ENCODE measurements at places on chromosomes 12 and 14.
A peak's percentile ranks its signal among the peaks of the same experiment; 100 is the strongest.

DNA sequence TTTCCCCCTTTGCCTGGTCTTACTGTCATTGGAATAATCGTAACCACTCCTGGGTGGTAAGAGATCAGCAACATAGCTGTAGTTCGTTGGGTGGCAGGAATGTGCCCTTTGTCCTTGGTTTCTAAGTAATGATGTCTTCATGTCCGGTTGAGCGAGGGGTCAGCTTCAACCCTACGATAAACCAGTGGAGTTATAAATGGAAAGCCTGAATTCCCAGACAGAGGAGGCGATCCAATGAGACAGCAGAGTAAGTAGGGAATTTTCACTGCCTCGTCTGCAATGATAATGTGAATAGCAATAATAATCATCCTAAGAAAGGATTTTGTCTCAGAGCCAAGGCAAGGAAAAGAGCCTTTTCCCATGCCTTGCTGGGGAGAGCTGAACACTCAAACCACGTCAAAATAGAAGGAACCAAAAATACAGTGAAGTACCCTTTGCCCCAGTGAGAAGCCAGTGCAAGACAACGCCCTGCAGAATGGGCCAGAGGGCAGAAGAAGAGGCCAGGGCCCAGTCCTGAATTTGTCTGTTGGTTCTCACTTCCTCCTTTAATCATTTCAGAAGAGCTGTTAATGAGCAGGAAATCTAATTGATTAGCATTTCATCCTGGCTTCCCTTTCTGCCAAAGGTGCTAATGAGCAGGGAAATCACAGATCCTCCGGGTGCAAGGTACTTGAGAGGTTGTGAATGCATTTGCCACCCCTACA is 330.7 kb downstream of the CACNA1C start:
- no peak for DNase-seq

- no peak for DNase-seq
Observed at GRCh38 chr12:86613311-86613710, 357.1 kb upstream of the MGAT4C start.

- no peak for DNase-seq
Observed at GRCh38 chr14:102081231-102082080, 5.4 kb downstream of the HSP90AA1 start.

DNA sequence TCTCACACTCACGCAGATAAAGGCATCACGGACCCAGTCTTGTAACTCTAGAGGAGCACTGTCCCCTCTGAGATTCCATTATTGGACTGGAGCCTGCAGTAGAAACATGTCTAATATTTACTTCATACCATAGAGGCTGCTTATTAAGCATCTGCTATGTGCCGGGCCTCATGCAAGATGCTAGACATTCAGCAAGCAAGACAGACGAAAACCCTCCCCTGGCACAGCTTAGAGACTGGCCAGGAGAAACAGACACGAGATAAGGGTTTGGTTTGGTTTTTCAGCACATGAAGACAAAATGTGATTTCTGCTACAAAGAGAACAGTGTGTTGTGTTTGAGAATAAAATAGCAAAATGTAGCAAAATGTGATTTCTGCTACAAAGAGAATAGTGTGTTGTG is 719.2 kb downstream of the MED13L start:
- DNase-seq: no peak

DNA sequence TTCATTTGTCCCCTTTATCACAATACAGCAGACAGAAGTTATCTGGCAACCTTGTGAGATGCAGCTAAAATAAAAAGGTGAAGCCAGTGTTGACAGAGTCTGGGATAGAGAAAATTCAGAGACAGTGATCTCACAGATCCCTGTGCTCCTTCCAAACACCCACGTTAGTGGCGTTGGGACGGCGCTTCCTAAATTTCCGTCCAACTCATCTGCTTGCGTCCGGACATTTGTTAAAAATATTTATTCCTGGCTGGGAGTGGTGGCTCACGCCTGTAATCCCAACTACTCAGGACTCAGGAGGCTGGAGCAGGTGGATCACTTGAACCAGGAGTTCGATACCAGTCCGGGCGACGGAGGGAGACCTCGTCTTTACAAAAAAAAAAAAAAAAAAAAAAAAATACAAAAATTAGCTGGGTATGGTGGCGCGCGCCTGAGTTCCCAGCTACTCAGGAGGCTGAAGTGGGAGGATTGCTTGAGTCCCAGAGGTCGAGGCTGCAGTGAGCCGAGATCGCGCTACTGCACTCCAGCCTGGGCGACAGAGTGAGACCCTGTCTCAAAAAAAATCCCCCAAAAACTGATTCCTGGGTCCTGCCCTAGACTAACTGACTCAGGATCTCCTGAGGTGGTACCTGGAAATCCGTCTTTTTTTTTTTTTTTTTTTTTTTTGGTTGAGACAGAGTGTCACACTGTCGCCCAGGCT is 708 bp upstream of the TCTN1 start:
- DNase-seq: no peak

GRCh38 chr14:63642656-63643382 is 1.1 kb upstream of the WDR89 start:
- DNase-seq: no peak

GRCh38 chr12:89791286-89791685 is 82.6 kb upstream of the ATP2B1 start:
- no peak for DNase-seq

DNA sequence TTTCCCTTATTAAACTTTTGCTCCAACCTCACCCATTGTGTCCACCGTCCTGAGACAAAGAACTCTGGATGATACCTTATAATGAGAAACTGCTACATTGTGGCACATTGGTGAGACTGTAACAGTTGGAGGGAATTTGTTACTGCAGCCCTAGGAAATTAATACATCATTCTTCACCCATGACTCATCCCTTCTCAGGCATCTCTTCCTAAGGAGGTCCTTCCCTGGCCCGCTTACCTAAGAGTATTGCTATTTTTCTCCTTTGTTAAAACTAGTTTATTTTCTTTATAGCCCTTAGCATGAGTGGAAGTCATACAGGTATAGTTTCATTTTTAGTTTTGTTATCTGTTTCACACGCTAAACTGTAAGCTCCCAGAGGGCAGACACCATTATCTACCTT is 87.1 kb downstream of the TMEM260 start:
- no peak for DNase-seq

GRCh38 chr12:7681535-7681934 is 14.0 kb downstream of the GDF3 start:
- DNase-seq: no peak

DNA sequence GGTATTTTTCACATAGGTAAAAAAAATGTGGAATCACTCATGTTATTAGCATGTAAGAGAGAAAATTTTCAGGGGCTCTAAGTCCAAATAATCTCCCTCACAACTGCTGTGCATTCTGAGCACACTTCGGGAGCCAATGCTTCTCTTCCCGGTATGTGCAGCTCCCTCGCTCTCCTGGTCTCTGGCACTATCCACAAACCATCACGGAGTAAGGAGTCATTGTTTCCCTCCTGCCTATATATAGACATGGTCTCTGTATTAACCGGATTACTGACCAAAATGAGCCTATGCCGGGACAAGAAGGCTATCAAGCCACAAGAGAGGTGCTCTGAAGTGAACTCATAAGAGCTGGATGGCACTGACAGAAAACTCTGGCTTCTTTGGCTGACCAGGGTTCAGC is 13.4 kb downstream of the HECTD4 start:
- DNase-seq: no peak

DNA sequence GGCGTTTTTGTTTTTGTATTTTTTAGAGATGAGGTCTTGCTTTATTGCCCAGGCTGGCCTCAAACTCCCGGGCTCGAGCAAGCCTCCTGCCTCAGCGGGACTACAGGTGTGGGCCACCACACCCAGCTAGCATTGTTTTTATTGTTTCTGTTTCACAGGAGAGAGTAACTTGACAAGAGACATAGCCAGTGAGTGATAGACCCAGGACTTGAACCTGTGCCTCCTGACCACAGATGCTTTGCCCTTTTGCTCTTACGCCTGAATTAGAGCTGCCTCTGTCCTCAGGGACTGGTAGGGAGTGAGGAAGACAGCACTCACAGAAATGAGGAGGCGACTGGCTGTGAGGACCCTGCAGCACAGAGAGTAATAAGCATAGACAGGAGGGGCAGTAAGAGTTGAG is 2.3 kb downstream of the EVL start:
- no peak for DNase-seq

- peak; percentile 36 for DNase-seq
Observed at GRCh38 chr14:102363182-102363943, 622 bp downstream of the TECPR2 start.

DNA sequence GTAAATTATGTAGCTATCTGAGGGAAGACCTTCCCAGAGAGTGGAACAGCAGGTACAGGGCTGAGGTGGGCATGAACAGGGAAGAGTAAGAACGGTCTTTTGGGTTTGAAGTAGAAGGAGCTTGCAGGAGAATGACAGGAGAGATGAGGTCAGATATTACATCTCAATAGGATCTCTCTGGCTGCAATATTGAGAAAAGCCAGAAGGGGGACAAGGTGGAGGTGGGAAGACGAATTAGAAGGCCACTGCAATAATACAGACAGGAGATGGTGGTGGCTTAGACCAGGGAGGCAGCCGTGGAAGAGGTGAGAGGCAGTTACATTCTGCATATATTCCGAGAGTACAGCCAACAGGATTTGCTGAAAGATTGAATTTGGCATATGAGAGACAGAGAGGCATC is 310.2 kb downstream of the APAF1 start:
- DNase-seq: peak; percentile 13

GRCh38 chr12:94033101-94033500 is 115.3 kb upstream of the PLXNC1 start:
- DNase-seq: no peak

DNA sequence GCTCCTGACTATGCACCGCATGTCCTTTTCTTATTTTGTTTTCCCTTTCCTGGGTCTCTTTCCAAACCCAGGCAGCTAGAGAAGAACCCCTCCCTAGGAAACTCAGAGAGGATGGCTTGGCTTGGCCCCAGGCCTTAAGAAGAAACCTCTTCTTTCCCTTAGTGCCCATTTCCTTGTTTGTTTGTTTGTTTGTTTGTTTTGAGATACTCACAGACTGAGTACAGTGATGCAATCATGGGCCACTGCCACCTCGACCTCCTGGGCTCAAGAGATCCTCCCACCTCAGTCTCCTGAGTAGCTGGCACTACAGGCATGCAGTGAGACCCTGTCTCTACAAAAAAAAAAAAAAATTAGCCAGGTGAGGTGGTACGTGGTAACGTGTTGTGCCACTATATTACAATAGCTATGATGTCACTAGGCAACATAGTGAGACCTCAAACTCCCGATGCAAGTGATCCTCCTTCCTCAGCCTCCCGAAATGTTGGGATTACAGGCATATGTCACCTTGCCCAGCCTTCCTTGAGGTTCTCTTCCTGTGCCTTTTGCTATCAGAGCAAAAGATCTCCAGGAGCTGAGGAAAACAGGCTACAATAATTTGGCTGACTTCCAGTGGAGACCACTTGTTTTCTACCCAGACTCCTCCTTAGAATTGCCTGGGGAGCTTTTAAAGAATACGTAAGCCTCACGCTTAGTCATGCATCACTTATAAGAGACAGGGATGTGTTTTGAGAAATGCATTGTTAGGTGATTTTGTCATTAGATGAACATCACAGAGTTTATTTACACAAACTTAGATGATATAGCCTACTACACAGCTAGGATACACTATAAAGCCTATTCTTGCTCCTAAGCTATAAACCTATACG is 34.5 kb upstream of the LGALS3 start:
- DNase-seq: no peak

GRCh38 chr14:85686908-85687307 is 157.0 kb downstream of the FLRT2 start:
- no peak for DNase-seq

GRCh38 chr12:3661028-3661427 is 91.9 kb downstream of the CRACR2A start:
- no peak for DNase-seq

GRCh38 chr14:53793790-53794505 is 162.7 kb downstream of the BMP4 start:
- DNase-seq: no peak

- DNase-seq: peak; percentile 55
Observed at GRCh38 chr12:71840231-71840847, 780 bp downstream of the TBC1D15 start.

DNA sequence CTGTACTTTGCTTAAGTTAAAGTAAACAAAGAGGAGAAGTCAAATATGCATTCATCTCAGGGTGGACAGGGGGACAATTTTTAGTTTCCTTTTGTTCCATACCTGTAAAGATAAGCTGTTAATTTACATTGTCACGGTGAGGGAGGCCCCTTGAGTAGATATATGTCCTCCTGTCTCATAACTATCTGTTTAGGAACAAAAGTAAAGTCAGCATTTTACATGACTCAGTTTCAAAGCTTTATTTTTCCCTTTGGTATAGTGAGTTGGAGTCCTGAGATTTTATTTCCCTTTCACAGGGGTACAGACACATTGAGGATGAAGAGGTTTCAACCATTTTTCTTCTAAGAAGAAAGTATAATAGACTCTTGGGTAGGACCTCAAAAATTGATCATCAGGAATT is 50.1 kb downstream of the TESPA1 start:
- no peak for DNase-seq

DNA sequence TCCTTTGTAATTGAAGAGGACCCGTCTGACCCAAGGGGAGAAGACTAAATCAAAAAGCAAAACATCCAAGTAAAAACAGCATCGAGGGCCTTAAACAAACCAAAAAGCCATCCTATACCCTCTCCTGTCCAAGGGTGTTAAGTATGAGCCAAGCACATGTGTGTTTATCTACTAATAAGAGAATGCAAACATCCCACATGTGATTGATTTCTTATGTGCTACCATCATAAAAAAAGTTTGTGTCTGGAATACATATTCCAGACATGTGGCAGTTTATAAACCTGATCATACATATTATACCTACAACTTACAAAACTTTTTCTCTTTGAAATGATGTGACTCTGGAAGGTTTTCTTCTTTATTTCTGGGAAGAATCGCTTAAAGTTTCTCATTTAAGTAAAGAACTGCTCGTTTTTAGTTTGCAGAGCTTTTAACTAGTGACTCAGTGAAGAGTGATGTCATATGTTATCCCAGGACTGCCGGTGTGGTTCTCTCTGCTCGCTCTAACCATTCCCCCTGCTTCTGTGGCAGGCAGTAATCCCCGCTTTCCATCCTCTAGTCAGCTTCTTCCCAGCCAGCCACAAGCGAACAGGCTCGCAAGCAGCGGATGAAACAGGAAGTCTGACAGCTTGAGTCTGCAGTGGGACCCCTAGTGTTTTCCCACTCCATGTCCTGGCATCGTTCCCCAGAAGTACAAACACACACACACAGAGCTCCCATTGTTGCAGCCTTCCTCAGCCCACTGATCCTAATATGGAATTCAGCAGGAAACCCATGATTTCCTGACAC is 431 bp upstream of the RHOJ start:
- DNase-seq: no peak

DNA sequence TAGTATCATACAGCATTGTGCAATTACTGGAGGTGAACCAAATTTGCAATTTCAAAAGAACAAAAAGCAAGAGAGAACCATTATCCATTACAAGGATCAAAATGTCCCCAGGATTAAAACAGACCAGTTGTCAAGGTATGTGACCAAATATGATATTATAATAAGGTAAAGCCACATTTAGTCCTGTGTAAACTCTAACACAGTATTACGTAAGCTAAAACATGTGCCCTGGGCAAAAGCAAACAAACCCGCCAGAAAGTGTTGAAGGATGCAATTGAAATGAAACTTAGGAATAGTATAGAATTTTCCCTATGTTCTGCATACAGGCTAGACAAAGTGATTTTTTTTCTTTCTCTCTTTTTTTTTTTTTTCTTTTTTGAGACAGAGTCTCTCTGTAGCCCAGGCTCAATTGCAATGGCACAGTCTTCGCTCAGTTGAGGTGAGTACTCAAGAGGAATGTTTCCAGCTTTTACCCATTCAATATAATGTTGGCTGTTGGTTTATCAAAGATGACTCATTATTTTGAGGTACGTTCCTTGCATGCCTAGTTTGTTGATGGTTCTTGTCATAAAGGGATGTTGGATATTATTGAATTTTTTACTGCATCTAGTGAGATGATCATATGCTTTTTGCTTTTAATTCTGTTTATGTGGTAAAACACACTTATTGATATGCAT is 137.1 kb upstream of the FOXG1 start:
- no peak for DNase-seq

All from activated naive CD4-positive, alpha-beta T cell treated with anti-CD3 and anti-CD28 coated beads, Interleukin-2, amount 50 U/mL, for 72 hours (primary cell).